ENCODE measurements at places on chromosomes 7 and 10. TPM values are rescaled to one million over a fixed set of nuclear protein-coding genes. Genes with fewer than 3 reads are reported as not detected.

The HOXA7 gene
- total RNA-seq: not detected

The HOXA10 gene
- total RNA-seq: not detected

The HOXA11 gene
- total RNA-seq: not detected

The LAMB4 gene
- total RNA-seq: not detected

The CLEC2L gene
- total RNA-seq: not detected

The TRIM73 gene
- total RNA-seq: 3.6 TPM

The ANKRD2 gene
- not detected for total RNA-seq

The NCAPG2 gene
- 67.2 TPM for total RNA-seq

The CTAGE8 gene
- total RNA-seq: 0.67 TPM

The HSPA12A gene
- total RNA-seq: 2.2 TPM

The VAX1 gene
- not detected for total RNA-seq

The WASHC2C gene
- total RNA-seq: 27.4 TPM

The A1CF gene
- total RNA-seq: 0.10 TPM

The SFMBT2 gene
- 26.1 TPM for total RNA-seq

The GSTO2 gene
- 0.48 TPM for total RNA-seq

The MEIG1 gene
- not detected for total RNA-seq

The OPN4 gene
- not detected for total RNA-seq

The TRPV5 gene
- not detected for total RNA-seq

The ADAM8 gene
- 92.7 TPM for total RNA-seq

The OR2A42 gene
- total RNA-seq: not detected

The DPYSL4 gene
- total RNA-seq: 0.16 TPM

The CH25H gene
- total RNA-seq: not detected

The BTBD16 gene
- not detected for total RNA-seq

The MYOZ1 gene
- 0.66 TPM for total RNA-seq

The FAM131B gene
- total RNA-seq: 0.05 TPM

The MKI67 gene
- total RNA-seq: 183 TPM

The ZNF117 gene
- total RNA-seq: 7.5 TPM

The TAF6 gene
- 42.1 TPM for total RNA-seq

The PITX3 gene
- total RNA-seq: not detected

The ABCC2 gene
- total RNA-seq: 0.24 TPM

The FAM25G gene
- not detected for total RNA-seq

The HKDC1 gene
- total RNA-seq: 0.13 TPM

The ZNF804B gene
- not detected for total RNA-seq

The SPOCK2 gene
- total RNA-seq: 1.5 TPM

The DNAJC12 gene
- total RNA-seq: 2.1 TPM

The ELFN1 gene
- not detected for total RNA-seq

The IGFBP3 gene
- total RNA-seq: 28.0 TPM

The OR9A2 gene
- not detected for total RNA-seq

The IFIT2 gene
- 7.1 TPM for total RNA-seq

The CUZD1 gene
- total RNA-seq: 1.3 TPM

The TMEM229A gene
- not detected for total RNA-seq

The GRM3 gene
- total RNA-seq: 0.21 TPM

The OR6V1 gene
- not detected for total RNA-seq

The CAMK1D gene
- 35.5 TPM for total RNA-seq

The MCM10 gene
- 30.7 TPM for total RNA-seq

The TLL2 gene
- total RNA-seq: 0.72 TPM

The CLCN1 gene
- total RNA-seq: not detected

The CUBN gene
- 0.03 TPM for total RNA-seq

The PDZD7 gene
- total RNA-seq: not detected

The ZNF746 gene
- total RNA-seq: 19.0 TPM

The ZMYND11 gene
- 13.3 TPM for total RNA-seq

The ARHGEF35 gene
- 9.7 TPM for total RNA-seq

The TAC1 gene
- total RNA-seq: not detected

The SKIDA1 gene
- total RNA-seq: 0.13 TPM

The TFR2 gene
- total RNA-seq: 7.2 TPM

The HABP2 gene
- 0.16 TPM for total RNA-seq

The AKR1C1 gene
- total RNA-seq: 0.64 TPM

The LRIT1 gene
- not detected for total RNA-seq

The OR2A7 gene
- total RNA-seq: 2.3 TPM

Measured in GM12878 (cell line).